ENCODE measurements at places on chromosomes 1 and 21.

DNA sequence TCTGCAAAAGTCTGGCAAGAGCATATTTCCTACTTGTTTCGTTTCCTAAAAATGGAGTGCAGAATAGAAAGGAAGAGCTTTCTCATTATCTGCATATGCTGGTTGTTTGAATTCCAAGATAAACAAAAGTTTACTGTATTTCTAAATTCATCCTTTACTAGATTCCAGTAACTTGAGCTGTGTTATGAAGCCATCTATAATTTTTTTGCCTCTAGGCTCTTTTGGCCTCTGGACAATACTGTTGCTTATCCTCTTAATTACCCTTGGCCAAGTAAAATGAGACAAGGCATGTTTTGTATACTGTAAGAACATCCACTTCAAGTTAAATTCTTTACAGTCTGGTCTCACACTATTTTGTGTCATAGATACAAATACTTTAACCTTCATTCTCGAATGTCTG lies 45.6 kb upstream of the HFM1 start:
- no peak for DNase-seq

- DNase-seq: no peak
Measured at GRCh38 chr1:168504064-168504837, 39.5 kb downstream of the XCL2 start.

DNA sequence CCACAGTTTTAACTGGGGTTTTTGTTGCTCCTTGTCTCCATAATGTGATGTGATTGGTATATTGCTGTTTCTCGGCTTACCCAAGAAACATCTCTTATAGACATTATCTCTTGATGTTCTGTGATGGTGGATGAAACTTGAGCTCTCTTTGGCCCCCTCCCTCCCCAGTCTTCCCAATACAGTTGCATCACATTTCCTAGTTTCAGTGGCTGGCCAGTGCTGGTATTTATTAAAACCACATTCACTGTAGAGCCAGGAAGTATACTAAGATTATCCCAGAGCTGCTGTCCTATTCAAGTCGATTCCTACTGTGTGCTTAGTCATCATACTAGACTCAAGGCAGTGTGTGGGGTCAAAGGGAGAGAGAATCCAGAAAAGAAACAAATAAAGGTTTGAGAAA lies 244.4 kb downstream of the KAZN start:
- DNase-seq: no peak

GRCh38 chr1:67393737-67394136 lies 36.5 kb downstream of the SERBP1 start:
- DNase-seq: no peak

DNA sequence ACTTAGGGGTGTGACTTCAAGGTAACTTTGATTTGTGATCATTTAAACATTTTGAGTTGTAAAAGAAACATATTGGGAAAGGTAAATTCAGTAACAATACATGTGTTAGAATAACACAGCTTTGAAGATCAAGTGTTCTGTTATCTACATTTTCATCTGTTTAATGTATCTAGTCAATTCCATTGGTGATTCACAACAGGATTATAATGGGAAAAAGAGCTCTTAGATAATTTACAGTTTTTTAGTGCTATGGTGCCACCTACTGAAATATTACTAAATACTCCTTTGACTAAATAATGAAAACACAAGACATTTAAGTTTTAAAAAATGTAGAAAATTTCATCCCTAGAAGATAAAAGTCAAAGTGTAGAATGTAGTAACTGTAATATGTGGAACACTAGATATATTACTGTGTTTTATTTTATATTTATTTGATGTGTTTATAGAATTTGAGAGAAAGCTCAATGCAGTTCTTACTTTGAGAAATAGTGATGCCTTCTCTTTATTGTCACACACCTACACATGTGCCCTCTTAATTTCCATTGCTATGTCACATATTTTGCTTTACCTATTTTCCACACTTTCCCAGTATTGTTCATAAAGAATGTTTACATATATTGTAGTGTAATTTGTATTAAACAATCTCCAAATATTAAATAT lies 47.4 kb downstream of the PTPRC start:
- DNase-seq: no peak

DNA sequence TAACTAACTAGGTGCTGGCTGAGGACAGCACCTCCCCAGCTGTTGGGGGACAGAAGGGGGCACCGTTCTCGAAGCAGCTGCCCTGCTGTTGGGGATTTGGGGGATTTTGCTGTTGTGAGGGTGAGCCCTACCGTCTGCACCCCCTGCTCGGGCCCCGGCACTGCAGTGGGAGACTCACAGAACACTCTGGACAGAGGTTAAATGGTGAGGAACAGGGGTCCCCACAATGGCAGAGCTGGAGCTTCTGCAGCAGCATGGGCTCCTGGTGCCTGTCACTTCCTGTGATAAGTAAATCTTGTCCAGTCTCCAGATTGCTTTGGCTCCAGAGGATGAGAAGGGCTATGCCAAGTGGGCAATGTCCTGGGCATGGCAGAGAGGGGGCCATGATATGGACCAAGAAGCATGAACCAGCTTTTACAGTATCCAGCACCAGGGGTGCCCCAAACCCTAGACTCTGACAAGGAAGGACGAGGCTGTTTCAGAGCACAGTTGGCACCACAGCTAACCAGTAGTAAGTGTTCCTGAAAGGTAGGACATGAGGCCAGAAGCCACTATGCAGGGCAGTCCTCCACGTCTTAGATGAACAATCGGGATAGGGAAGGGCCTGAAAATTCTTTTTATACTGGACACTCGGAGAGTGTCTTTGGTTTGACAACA lies 365.1 kb upstream of the VAMP3 start:
- DNase-seq: no peak

DNA sequence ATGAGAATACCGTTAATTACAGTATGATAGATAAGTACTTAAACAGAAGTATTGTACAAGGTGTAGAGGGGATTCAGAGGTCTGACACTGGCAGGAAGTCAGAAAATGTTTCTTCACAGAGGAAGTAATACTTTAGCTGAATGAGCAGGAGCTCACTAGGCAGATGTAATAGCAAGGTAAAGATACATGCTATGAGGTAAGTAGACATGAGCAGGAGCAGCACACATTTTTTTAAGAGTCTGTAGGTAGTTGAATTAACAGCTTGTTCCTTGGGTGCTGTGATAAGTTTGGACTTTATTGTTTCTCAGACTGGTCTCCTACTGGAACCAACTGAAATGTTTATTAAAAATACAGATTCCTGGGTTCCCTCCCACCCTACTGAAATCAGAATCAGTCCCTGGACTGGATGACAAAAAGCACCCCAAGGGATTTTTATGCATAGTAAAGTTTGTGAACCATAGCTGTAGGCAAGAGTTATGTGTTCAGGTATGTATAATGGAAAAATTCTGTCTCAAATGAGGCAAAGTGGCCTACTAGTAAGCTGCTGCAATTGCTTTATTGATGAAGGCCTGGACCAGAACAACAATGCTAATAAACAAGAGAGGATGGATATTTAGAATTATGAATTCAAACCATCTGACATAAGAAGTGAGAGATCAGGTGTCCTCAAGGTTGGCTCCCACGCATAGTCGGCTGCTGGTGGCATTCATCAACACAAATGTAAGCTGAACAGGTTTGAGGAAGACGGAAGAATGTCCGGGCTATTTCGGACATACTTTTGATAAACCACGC lies 902 bp downstream of the AP4B1 start:
- DNase-seq: no peak
